ENCODE measurements at places on chromosomes 7 and 10.

- DNase-seq: no peak
These were observed 22.1 kb downstream of the NCAPG2 start for GRCh38 chr7:158682456-158682855.

- no peak for DNase-seq
These were observed 342.8 kb downstream of the DNAJB6 start for GRCh38 chr7:157679607-157680006.

- no peak for DNase-seq
These were observed 186.6 kb upstream of the IGFBP3 start for GRCh38 chr7:46107610-46108217.

- DNase-seq: no peak
These were observed 33.8 kb downstream of the VOPP1 start for GRCh38 chr7:55538538-55538937.

GRCh38 chr7:139718859-139719258, 58.9 kb downstream of the HIPK2 start:
- no peak for DNase-seq

- no peak for DNase-seq
These were observed 26.2 kb upstream of the SEC61G start for GRCh38 chr7:54785261-54785660.

- peak; percentile 84 for DNase-seq
These were observed 982 bp downstream of the SFXN3 start for GRCh38 chr10:101031796-101032636.

DNA sequence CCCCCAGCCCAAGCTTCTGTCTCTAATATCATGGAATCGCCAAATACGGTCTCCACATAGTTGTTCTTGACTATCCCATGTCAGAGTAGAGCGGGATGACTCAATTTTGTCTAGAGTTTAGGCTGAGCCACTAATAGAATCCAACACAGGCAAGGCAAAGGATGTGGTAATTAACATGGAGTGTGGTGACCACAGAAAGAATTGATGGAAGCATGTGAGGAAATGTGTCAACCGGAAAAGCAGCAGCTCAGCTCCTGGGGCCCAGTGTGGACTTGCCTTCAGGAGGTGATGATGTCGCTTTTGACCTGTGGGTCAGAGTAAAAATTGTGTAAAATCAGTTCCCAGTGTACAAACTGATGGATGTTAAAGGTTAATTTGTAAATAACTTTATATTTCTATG, 139.3 kb upstream of the KLF6 start:
- DNase-seq: no peak

DNA sequence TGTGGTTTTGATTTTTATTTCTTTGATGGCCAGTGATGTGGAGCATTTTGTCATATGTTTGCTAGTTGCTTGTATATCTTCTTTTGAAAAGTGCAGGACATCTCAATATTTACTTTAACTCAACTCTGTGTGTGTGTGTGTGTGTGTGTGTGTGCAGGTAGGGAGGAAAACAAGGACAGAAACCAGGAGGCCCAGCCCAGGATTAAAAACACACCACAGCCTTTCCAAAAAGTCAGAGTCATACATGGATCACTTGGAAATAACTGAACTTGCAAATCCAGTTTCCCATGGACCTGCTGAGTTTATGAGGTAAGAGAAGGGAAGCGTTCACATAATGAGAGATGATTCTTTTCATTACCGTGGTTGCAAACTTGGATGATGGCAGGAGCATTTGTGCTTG, 189.9 kb upstream of the LYZL1 start:
- no peak for DNase-seq

- DNase-seq: no peak
These were observed 7.5 kb upstream of the GGCT start for GRCh38 chr7:30511973-30512662.

GRCh38 chr7:158021836-158022235, 565.8 kb downstream of the PTPRN2 start:
- DNase-seq: no peak

DNA sequence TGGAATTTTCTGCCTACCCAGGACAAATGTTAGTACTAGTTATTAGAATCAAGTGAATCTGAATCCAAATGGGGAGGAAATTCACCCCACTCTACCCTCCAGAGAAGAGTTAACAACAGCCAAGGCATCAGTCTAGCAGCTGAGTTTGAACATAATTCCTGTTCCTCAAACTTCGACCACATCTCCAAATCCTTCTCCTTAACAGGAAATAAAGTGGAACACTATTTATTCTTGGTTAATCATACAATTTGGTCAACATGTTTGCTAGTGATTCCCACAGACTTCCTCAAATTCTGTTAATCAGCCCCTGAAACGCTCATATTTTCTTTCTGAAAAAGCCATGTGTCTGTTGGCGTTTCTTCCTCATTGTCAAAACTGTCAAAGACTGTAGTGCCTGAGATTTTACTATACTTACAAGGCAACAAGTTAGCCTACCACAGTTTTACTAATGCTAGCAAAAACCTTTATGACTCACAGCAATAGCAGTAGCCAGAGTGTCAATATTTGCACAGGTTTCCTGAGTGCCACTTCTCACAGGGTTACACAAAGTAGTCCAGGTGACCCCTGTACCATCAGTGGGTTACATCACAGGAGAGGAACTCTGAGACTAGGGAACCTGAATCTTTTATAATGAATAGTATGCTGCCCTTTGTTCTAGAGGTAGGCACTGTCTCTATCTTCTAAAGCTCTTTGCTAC, 202.9 kb downstream of the GRM3 start:
- DNase-seq: no peak

DNA sequence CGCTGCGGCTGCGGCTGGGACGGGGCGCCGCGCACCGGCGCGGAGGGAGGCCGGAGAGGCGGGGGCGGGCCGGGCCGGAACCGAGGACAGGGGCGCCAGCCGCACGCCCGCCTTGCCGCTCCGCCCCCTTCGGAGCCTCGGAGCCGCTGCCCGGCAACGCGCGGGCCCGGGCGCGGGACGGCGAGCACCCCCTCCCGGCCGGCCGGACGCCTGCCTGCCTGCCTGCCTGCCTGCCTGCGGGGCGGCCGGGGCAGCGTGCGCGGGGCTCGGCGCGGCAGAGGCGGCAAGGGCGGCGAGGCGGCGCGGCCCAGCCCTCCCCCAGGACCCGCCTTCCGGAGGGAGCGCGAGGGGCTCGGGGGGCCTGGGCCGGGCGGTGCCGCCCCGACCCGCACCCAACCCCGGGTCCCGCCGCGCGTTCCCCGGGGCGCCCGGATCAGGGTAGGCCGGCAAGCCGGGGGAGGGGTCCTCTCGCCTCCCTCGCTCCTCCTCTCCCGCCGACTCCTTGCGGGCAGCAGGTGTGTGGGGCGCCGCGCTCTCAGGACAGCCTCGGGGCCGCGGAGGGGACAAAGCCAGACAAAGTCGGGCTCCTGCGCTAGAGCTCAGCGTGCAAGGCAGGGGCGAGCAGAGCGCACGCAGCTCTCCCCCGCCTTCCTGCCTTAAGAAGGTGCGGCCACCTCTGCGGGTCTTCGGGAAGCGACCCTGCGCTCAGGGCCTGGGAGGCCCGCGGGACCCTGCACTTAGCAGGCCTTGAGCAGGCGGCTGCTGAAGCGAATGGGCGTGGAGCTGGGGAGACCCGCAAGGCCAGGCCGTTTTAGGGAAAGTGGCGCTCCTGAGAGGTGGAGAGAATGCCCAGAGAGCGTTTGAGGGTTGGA, at the start of gene KIAA1549:
Gene KIAA1549, minus strand, starts transcription at position 58 of the 872 bp plus-strand sequence. CDS start 120 bp downstream, outside the sequence.
- DNase-seq: peak; percentile 8

DNA sequence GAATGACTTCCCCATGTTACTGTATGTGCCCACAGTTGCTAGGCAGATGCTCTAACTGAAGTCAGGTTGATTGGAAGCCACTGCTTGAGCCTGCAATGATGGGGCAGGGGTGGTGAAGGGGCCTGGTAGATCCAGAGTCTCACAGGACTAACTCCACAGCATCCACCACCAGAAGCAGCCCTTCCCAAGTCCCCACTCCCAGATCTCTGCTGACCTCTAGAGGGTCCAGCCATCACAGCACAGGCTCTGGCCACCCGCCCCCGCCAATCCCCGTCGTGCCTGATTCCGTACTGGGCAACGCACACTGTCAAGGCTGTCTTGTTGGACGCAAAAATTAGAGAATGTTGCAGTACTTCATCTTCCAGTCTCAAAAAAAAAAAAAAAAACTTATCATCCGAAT, 136.8 kb upstream of the PDE1C start:
- DNase-seq: no peak

DNA sequence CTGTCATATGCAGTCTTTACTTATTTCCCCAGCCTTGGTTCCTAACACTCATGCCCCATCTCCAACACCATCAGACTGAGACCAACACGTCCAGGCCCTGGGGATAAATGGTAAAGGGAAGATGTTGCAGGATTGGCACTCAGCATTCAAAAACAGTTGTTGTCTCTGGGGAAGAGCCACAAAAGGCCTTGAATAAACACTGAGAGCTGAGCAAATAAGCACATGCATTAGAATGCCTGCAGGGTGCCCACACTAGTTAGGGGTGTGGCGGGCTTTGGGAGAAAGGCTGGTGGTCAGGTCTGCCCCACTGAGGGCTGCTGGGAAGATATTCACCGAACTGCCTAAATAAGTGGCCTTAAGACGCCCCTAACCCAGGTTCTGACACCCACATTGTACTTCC, 391.0 kb downstream of the GFRA1 start:
- DNase-seq: no peak

DNA sequence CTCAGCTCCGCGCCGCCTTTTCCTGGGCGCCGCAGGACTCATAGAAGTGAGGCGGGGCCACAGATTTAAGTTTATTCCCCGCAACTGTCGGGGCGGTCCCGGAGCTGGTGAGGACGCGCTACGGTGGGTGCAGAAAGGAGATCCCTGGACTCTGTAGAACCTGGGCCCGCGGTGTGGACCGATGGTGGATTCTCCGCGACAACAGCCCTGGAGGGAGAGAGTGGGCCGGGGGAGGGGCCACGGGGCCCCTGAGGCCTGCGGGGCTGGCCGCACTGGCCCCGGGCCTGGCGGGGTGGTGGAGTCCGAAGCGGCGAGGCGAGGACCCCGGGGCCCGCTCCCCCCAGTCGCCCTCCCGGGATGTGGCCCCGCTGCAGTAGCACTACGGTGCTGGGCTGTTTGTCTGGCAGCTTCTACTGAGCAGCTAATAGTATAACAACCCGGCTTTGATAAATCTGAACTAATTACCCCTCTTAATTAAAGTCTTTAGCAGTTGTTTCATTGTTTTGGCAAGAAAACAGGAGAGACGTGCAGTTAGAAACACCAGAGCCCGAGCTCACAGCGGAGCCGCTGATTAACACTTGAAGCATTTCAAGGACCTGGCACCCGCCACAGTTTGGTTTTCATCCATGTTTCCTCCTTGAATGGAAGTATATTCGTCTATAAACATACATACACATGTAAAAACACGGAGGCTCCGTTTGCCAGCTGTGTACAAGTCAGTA, 4.2 kb downstream of the FEZF1 start:
- DNase-seq: no peak

GRCh38 chr7:37220664-37221063, 228.0 kb downstream of the ELMO1 start:
- no peak for DNase-seq

DNA sequence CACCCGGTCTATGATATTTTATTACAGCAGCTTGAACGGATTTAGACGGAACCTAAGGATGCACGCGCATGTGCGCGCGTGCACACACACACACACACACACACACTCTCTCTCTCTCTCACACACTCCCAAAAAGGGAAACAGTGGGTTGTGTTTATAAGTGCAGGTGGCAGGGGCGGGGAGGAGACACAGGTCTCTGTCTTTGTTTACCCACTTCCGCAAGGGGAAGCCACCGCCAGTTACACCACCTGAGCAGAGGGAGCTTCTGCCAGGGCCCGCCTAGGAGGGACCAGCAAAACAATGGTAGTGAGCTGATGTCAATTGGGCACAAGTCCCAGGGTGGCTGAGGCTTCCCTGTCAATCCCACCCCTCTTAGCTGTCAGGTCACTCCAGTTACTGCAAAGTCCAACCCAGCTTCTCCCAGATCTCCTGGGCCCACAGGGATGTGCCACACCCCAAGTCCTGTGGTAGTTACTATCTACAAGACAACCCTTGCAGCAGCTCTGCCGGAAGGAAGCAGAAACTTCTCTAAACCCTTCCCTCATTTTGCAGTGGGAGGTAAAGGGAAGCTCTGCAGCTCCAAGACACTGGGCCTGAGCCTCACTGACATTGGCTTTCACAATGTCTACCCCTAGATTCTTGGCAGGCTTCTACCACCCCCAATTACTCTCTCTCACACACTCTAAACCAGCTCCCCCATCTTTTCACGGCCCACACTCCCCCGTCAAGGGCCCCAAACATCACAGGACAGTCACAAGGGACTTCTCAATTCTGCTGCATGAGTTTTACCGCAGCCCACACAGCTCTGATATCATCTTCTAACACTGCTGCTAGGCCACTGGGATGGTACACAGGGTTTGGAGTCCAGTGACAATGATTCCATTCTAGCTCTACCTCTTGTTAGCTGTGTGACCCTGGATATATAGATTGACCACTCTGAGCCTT, 17.6 kb downstream of the ANXA11 start:
- DNase-seq: peak; percentile 81

GRCh38 chr10:92091965-92092364, 168.4 kb downstream of the BTAF1 start:
- DNase-seq: no peak

DNA sequence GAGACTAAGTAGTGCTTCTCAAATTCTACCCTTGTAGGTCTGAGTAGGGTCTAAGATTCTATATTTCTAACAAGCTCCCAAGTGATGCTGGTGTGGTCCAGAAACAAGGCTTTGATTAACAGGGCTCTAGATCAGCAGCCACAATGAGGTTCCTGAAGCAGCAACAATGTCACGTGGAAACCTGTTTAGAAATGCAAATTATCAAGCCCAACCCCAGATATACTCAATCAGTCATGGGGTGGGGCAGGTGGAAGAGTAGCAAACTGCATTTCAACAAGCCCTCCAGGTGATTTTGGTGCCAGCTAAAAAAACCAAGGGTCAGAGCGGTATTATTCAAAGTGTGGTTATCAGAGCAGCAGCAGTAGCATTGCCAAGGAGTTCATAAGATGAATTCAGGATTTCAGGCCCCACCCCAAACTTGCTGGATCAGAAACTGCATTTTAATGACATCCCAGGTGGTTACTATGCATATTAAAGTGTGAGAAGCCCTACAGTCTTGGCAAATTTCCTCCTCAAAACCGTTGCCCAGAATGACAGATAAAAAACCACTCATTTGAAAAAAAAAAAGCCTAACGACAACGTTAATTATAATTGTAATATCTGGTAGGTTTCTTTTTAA, 199.2 kb downstream of the AHR start:
- no peak for DNase-seq

DNA sequence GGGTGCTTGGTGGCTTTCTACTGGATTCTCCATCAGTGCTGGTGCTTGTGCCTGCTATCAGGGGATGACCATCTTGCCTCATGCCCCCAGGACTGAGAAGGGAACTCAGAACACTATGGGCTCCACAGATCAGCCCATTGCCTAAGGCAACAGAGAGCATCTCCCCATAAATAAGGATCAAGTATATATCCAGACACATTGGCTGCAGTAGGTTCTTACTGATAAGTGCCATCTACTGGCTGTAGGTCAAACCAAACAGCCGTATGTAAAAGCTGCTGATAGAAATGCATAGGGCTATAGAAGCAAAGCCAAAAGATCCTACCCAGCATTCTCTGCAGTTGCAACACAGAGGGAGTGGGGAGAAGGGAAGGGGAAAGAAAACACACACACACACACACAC, 153.7 kb downstream of the CDK14 start:
- no peak for DNase-seq

GRCh38 chr7:43392638-43393330, 190.1 kb upstream of the STK17A start:
- DNase-seq: no peak

All from T follicular helper cell (primary cell).